ENCODE measurements at places on chromosomes 2 and 18.
A peak's percentile ranks its signal among the peaks of the same experiment; 100 is the strongest.

- DNase-seq = peak; percentile 9
These were observed 80.0 kb downstream of the EXOC6B start for GRCh38 chr2:72745679-72746368.

- DNase-seq = no peak
These were observed 34.1 kb downstream of the CDC42EP3 start for GRCh38 chr2:37637190-37637860.

- DNase-seq = no peak
These were observed 371.9 kb downstream of the RAD51AP2 start for GRCh38 chr2:17146358-17146757.

- DNase-seq = no peak
These were observed 112.2 kb downstream of the ZNF385B start for GRCh38 chr2:179749210-179749609.

DNA sequence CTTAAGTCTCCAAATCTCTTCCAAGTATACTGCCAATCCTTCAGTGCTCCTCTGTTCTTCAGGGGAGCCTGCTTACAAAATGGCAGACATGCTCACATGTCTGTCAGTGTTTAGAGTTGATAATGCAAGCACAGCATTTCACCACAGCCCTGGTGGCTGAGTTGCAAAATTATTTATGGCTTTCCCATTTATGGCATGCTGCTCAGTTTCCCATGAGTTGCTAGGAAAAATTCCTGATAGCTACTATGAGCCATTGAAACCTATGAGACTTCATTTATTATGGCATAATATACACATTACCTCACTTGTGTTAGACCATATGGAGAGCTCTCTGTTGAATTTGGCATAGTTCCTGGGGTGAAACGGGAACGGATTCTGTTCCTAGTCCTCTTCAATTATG is 448.7 kb upstream of the TCF4 start:
- DNase-seq = no peak

DNA sequence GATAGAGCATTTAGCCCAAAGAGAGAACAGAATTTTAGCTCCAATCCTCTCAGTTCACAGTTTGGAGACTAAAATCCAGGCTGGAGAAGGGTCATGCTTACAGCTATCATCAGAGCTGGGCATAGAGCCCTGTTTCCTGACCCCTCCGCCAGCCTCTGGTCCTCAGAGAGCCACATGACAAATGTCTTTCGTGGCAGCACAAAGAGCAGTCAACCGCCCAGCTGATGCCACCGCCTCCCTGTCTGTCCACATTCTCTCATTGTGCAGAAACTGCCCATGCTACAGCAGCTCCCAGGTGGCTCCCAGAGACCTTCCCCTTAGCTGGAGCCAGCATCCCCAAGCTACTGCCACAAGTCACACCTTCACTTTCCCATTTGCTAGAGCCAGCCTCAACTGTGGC is 7.6 kb downstream of the KCNK3 start:
- DNase-seq = no peak

DNA sequence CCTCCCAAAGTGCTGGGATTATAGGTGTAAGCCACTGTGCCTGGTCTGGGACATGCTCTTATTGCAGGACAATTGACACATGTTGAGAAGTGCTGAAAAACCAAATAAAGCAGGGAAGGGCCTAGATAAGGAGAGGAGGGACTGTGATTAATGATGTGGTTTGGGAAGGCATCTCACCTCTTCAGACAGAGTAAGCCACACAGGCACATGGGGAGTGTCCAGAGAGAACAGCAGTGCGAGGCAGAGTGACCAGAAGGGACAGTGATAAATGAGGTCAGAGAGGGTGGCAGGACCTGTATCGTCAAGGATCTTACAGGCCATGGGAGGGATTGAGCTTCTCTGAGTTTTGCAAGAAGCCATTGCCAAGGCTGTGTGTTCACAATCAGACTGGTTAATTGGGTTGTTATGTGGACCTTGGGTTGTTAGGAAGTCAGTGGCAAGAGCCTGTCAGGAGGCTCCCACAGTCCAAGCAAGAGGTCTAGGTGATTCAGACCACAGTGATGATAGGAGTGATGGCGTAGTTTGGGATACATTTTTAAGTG is 58.5 kb downstream of the EIF5B start:
- DNase-seq = no peak

GRCh38 chr2:1742681-1743395 is 1.5 kb downstream of the PXDN start:
- DNase-seq = peak; percentile 77

DNA sequence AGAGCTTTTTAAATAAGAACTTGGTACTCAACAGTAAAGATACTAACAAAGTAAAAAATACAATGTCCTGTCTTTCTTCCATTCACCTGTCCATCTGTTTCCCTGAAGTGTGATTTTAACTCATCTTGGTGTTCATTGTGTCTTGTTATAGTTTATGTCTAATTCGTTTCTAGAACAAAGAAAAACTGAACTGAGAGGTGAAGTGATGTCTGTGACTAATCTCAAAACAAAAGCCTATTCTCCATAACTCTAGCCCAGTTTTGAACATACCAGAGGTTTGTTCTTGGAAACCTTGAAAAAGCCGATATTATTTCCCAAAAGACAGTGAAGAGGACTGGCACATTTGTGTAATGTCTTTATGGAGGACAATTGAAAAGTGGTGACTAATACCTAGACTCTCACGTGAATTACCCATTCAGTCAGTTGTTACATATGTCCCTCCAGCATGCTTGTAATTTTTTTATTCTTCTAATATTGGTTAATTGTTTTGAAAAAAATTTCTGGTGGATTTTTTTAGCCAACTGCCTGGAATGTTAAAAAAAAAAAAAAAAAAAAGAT is 725.8 kb downstream of the SATB2 start:
- no peak for DNase-seq

- DNase-seq = peak; percentile 16
These were observed 537.5 kb downstream of the MBD2 start for GRCh38 chr18:53686965-53687364.

- DNase-seq = no peak
These were observed 220.1 kb upstream of the DPP10 start for GRCh38 chr2:114222344-114222743.

GRCh38 chr18:9530226-9531009 is 55.1 kb downstream of the RALBP1 start:
- DNase-seq = no peak
